ENCODE measurements at places on chromosomes 12 and 14. TPM values are rescaled to one million over a fixed set of nuclear protein-coding genes. Genes with fewer than 3 reads are reported as not detected.
A peak's percentile ranks its signal among the peaks of the same experiment; 100 is the strongest.

DNA sequence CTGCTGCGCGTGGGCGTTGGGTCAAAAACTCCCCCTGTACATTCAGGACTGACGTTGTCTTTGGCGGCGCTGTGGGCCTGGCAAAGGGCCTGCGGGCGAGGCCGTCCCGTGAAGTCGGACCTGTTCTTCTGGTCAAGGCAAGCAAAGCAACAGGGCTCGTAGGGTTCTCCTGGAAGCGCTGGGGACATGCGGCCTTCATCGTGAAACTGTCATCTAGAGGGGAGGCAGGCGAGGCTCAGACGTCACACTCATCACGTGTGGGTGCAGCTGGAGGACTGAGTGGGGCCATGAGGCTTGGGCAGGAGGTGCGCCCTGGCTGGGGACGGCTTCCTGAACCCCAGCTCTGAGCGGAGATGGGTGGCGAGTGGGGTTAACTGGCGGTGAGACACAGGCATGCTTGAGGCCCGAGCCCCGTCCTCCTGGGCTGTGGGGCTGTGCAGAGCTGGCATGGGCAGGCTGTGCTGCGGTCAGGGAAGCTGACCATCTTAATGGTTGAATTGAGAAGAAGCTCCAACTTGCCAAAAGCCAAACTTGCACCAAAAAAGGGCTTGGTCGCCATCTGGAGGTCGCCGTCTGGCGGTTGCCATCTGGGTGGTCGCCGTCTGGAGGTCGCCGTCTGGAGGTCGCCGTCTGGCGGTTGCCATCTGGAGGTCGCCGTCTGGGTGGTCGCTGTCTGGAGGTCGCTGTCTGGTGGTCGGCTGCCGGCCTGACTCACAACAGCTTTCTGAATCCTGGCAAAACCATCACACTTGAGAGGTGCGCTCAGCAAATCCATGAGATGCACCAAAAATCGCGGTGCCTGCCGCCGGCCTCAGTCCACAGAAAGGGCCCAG lies 66.2 kb downstream of the NOC4L start:
- DNase-seq = no peak

- no peak for DNase-seq
Measured at GRCh38 chr14:33705490-33705889, 245.4 kb downstream of the EGLN3 start.

GRCh38 chr12:57042695-57043094 lies 7.2 kb downstream of the MYO1A start:
- no peak for DNase-seq

DNA sequence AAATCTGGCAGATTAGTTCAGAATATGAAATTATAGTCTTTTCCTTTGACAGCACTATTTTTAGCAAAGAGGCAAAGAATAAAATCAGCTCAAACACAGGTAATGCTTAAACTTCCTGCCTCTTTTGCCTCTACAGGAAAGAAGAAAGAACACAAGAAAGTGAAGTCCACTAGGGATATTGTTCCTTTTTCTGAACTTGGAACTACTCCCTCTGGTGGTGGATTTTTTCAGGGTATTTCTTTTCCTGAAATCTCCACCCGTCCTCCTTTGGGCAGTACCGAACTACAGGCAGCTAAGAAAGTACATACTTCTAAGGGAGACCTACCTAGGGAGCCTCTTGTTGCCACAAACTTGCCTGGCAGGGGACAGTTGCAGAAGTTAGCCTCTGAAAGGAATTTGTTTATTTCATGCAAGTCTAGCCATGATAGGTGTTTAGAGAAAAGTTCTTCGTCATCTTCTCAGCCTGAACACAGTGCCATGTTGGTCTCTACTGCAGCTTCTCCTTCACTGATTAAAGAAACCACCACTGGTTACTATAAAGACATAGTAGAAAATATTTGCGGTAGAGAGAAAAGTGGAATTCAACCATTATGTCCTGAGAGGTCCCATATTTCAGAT lies 17.4 kb downstream of the TMPO start:
- no peak for DNase-seq

DNA sequence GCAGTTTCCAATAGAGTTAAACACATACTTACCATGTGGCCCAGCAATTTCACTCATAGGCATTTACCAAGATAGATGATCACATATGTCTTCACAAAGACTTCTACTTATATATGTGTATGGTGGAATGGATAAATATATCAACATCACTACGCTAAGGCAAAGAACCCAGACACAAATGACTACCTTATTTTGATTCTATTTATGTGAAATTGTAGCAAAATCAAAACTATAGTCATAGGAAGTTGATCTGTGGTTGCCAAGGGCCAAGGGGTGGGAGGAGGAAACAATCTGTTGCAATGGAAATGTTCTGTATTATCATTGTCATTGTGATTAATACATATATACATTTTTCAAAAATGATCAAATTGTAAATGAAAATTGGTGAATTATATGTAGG lies 47.7 kb upstream of the ANP32D start:
- DNase-seq = no peak

GRCh38 chr14:56676042-56676441 lies 96.4 kb downstream of the TMEM260 start:
- DNase-seq = no peak

DNA sequence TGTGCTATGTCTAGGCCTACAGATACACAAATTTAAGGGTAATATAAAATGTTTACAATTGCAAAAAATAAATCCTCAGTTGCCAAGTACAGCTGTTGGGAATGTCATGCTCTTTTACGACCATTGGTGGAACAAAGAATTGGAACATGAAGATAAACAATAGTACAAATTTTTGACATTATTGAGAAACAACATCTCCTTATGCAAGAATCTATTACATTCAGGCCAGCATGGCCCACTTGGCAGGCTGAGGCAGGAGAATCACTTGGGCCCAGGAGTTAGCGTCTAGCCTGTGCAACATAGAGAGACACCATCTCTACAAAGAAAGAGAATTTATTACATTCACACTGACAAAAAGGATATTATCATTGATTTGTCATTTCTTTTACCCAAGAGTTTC lies 135.9 kb upstream of the NTF3 start:
- no peak for DNase-seq

- DNase-seq = no peak
Measured at GRCh38 chr14:32625211-32625610, 296.1 kb downstream of the AKAP6 start.

DNA sequence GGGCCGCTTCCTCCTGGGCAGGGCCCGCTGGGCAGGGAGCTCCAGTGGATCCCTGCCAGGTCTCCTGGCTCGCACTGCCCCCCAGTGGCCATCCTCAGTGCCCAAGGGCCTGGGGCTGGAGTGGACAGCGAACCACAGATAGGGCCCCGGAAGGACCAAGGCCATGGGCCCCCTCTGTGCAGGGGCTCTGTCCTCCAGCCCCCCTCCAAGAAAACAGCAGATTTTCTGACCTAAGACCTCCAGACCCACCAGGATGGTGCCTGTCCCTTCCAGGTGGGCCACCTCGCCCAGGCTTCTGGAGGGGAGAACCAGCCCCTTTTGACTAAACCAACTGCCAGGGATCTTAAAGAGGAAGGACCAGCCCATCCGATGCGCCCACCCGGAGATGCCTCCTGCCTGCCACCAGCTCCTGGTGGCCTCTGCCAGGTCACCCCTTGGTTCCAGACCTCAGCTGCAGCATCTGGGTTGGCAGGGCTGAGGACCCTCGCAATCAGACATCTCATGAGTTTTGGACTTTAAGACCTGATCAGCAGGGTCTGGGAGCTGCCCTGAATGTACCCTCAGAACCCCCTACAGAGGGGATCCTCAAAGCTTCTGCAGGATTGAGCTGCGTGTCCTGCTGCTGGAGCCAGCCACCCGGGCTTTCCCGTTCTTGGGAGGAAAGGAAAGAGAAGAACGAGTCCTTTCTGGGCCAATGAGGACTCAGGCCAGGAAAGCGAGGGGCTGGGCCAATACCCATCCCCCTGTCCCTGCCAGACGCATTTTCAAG lies 325.8 kb upstream of the DIO3 start:
- peak; percentile 50 for DNase-seq

DNA sequence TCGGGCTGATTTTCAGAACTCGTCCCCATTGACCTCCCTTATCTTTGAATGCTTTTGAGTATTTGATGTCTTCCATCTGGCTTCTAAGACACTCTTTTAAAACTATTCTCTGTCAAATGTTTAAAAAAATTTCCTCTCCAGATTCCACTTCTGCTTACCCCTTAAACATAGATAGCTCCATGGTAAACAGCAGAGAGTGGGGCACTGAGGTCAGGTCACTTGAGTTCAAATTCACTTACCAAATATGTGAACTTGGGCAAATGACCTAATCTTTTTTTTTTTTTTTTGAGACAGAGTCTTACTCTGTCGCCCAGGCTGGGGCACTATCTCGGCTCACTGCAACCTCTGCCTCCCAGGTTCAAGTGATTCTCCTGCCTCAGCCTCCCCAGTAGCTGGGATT lies 126.8 kb upstream of the CPSF6 start:
- DNase-seq = no peak

DNA sequence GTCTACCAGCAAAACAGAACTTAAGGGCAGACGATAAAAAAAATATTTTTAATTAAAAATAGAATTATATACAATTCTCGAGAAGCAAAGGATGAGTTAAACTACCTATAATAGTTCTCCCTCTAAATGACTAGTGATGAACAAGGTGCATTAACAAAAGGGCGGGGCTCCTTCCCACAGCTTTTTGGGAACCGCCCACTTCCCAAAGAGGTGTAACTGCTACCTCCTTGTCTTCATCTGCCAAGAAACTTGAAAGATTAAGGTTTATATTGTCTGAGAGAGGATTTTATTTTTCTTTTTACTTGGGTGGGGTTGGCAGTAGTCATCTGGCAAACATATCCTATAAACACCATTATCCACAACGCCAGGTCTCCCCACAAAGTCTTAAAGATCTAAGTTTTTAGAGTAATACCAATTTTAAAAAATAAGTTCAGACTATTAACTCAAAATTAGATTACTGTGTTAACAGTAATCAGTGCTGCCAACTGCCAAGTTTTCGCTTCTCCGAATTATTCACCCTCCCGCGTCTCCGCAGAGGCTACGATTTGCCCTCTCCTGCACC lies 938 bp downstream of the RALGAPA1 start:
- DNase-seq = peak; percentile 14

- DNase-seq = no peak
Measured at GRCh38 chr14:51028851-51029754, 65.8 kb downstream of the TRIM9 start.

DNA sequence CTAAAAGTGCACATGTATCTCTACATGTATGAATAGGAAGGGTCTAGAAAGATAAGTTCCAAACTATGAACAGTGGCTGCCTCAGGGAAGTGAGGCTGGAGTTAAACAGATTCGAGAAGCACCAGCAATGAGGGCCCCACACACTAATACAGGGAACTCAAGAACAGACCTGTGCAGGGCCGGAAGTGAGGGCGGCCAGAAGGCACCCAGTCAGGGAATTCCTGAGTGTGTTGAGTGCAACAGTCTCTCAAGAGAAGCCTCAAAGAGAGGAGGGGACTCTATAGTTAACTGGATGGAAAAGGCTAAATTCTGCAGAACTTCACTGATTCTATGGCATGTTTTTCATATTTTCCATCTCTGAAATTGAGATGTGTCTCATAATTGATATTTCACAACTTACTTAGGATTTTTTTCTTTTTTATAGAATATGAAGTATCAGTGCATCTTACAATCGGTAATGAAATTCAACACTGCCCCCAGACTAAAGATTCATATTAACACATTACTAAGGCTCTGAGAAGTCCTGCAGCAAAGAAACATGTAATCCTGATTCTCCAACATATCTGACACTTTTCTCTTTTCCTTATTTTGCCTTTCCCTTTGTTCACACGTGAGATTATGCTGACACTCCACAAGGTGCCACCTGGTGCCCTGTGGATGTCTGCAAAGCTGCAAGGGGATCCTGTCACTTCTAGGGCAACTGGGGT lies 61.3 kb downstream of the CHGA start:
- no peak for DNase-seq

DNA sequence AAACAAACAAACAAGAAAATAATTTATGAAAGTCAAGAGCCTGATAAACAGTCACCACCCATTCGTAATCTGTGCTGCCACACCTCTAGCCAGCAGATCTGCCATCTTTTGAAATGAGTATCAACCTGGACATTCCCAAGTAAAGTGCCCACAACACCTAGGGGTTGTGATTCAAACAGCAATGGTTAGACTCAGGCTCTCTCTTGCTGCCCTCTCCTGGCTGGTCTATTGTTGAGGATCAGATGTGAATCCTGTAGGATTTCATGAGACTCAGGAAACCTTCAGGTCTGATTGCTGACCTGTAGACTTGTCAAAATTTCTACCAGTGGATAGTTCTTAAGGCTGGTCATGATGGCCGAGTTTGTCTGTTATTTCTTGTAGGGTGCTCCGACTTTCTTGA lies 26.8 kb downstream of the DGLUCY start:
- DNase-seq = no peak

- no peak for DNase-seq
Measured at GRCh38 chr12:42933461-42934081, 344.0 kb upstream of the PRICKLE1 start.

DNA sequence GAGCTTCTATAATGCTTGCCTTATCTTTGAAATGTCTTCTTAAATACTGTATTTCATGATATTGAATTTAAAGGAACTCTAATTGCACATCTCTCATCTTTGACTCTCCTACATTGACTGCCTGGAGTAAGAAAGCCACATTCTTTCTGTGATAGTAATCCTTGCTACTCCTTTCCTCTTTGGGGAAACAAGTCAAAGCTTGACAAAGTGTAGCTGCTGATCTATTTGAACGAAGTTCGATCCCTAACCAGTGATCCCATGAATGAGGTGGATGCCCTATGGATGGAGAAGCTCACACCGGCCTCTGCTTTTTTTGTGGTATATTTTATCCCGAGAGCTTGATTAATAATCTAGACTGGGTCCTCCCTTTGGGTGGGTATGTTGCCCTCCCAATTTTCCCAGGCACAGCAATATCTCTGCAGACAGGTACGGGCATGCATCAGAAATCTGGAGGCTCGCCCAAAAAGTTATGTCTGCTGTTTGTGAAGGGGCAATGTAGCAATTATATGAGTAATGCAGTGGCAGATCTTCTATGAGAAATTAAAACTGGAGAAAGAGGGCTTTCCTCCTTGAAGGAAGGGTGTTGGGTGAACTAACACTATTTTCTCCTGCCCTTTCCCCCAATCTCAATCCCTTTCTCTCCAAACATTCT lies 163.0 kb upstream of the FRMD6 start:
- DNase-seq = no peak

DNA sequence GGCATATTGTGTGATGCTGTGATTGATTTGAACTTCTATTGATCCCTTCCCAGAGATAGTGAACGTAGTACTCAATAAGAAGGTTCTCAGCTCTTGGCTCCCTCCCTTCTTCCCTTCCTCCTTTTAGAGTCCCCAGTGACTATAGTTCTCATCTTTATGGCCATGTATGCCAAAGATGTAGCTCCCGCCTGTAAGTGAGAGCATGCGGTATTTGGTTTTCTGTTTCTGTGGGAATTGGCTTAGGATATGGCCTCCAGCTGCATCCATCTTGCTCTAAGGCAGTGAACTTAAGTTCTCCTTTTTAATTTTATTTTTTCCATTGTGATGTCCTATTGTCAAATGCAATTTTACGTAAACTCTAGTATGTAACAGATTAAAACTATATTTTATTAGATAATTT lies 109.5 kb downstream of the AEBP2 start:
- DNase-seq = no peak

The GPD1 gene
- 3.5 TPM for total RNA-seq

The SLC5A8 gene
- total RNA-seq = not detected

The ASIC1 gene
- total RNA-seq = 12.4 TPM

The HOXC9 gene
- total RNA-seq = not detected

The CACNA2D4 gene
- total RNA-seq = 6.0 TPM

The RND1 gene
- 5.5 TPM for total RNA-seq

The TAS2R42 gene
- total RNA-seq = not detected

All from activated T-cell treated with anti-CD3 and anti-CD28 coated beads, Interleukin-2, amount 50 U/mL, for 72 hours (primary cell).